ENCODE measurements at places on chromosomes 1 and 21.

- peak; percentile 58 for DNase-seq
Measured at GRCh38 chr1:173420330-173420806, 56.8 kb upstream of the PRDX6 start.

- no peak for DNase-seq
Measured at GRCh38 chr1:54335755-54336108, 70.5 kb downstream of the SSBP3 start.

GRCh38 chr1:88060112-88060673 lies 623.9 kb upstream of the PKN2 start:
- no peak for DNase-seq

DNA sequence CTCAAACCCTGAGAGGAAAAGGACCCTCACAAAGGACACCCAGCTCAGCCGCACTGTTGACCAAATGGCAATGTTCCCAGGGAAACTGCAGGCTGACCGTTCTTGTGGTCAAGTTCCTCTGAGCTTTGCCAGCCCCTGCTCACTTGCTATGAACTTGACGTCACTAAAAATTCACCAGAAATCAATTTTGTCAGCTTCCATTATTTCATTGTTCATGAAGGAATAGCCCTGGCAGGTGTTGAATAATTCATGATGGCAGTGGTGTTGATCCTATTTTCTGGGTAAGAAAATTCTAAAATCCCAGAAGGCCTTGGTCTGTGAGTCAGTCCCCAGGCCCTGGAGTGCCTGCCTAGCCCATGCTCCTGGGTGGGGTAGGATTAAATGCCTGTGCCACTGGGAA lies 318.9 kb downstream of the ZNF326 start:
- DNase-seq: peak; percentile 22

DNA sequence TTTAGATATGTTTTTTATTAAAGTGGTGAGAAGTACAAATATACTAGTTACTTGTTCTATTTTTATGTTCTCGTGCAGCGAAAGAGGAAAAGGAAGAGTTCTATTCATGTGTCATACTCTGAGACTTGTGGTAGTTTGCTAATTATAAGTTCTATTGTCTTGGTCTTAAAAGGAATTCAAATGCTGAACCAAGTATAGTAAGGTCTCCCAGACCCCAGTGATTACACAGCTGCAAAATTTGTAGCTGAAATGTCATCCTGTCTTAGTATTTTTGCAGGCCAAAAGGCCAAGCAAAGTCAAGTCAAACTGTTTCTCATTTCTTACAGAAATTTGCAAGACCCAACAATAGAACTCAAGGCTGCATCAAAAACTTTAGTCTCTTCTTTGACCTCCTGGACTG lies 268.7 kb downstream of the CHRM3 start:
- no peak for DNase-seq

- no peak for DNase-seq
Measured at GRCh38 chr1:186188736-186189135, 186.3 kb downstream of the TPR start.

DNA sequence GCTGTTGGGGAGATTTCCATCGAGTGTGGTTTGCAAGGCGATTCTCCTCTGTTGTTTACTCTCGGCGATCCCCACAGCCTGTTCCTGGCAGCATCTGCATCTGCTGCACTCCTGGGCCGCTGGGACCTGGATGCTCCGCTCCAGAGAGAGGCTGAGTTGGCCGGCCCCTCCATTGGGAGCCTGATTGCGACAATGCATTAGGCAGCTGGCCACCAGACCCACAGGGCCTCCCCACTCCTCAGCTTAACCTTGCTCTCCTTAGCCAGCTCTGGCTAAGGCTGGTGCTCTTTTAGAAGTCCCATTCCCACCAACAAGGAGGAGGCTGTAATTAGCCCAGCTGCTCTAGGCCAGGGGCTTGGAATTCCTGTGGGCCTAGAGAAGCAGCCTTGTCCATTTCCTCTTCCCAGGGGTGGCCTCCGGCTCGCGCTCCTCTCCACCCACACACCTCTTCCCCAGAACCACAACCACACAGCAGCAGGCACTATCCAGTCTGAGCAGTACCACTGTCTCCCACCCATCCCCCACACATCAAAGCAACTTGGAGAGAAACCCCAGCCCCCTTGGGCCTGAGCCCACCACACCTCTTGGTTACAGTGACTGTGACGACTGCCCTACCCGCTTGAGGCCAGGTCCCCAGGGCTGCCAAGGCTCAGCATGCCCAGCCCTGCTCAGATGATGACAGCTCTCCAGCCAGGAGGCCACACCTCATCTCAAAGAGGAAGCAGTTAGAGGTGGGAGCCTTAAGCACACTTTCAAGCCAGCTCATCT lies 193.8 kb upstream of the EDN2 start:
- DNase-seq: peak; percentile 90

GRCh38 chr21:38478782-38479181 lies 19.5 kb downstream of the ERG start:
- DNase-seq: no peak

- DNase-seq: no peak
Measured at GRCh38 chr21:42975886-42976608, 1.7 kb downstream of the PKNOX1 start.

DNA sequence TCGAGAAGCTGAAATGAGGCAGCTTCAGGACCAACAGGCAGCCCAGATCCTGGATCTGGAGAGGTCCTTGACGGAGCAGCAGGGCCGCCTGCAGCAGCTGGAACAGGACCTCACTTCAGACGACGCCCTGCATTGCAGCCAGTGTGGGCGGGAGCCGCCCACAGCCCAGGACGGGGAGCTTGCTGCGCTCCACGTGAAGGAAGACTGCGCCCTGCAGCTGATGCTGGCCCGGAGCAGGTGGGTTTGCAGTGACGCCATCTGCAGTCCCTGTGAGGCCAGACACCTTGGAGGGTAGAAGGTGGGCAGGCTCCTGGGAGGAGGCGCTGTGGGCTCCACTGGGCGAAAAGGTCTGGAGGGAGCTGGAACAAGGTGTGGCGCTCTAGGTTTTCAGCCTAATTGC lies 39.7 kb downstream of the PCNT start:
- DNase-seq: no peak

DNA sequence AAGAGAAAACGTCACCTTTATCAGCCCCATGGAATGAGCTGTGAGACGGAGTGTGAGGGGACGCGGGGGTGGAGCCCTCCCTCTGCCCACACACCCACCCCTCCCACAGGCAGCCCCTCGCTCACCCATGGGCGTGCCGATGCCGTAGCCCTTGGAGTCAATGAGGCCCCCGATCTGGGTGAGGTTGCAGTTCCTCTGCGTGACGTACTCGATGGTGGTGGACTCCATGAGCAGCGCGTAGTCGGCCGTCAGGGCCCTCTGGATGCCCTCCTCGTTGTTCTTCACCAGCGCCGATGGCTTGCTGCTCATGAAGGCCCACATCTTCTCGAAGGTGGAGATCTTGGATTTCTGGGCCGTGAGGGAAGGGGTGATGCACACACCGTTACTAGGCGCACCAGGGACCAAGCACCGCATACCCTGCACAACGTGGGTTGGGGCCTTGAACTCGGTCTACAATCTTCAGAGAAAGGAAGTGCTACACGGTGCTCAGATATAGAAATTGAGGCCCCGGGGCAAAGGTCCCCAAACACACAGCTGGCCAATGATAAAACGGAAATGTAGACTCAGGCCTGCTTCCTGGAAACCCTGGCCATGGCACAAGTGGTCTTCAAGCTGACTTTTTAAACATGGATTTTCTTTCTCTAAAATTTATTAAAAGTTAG lies 228.2 kb downstream of the GRIK3 start:
- no peak for DNase-seq

DNA sequence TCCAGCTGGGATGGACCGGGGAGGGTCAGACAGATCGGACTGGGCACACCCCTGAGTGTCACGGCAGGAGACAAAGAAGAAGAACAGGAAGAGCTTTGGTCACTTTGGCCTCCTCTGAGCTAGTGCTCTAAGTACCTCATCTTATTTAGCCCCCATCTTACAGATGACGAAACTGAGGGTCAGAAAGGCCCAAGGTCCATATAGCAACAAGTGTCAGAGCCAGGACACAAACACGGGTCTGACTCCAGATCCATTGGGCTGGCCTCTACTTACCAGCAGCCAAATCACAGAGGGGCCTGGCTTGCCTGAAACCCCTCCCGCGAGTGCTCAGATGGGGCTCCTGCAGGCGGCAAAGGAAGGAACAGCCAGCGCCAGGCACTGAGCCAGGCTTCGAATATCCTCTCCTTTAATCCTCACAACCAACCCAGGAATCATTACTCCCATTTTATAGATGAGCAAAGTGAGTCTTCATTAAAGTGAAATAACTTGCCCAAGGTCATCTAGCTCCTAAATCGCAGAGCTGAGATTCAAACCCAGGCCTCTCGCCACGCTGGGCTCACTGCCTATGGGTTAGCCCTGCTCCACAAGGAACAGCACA lies 25.7 kb upstream of the SELENON start:
- DNase-seq: no peak

GRCh38 chr1:66000033-66000637 lies 207.4 kb downstream of the PDE4B start:
- no peak for DNase-seq

GRCh38 chr1:207832796-207833195 lies 78.1 kb downstream of the CD34 start:
- DNase-seq: no peak

GRCh38 chr1:227451954-227452353 lies 111.4 kb upstream of the ZNF678 start:
- no peak for DNase-seq

- no peak for DNase-seq
Measured at GRCh38 chr1:119565131-119565772, 58.2 kb downstream of the HSD3B1 start.

GRCh38 chr1:181655756-181656155 lies 172.4 kb downstream of the CACNA1E start:
- DNase-seq: no peak

- DNase-seq: no peak
Measured at GRCh38 chr1:208004851-208005250, 93.9 kb upstream of the CD34 start.

GRCh38 chr1:56780128-56780750 lies 39.0 kb downstream of the FYB2 start:
- no peak for DNase-seq

DNA sequence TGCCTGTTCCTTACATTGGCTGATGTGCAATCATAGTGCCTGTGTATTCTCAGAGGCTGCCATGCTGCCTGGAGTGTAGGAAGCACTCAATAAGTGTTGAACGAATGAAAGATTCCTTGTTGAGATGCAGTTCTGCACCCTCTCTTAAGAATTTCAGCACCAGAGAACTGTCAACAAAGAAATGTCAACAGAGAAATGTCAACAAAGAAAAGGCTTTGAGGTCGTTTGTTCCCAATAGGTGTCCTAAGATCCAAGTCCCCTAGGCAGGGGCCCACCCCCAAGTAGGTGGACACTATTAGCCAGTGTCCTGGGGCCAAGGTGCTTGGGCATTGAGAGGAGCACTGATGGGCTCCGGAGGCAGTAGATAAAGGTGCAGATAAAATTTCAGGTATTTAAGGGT lies 12.6 kb downstream of the KCND3 start:
- no peak for DNase-seq

- peak; percentile 46 for DNase-seq
Measured at GRCh38 chr1:229406798-229407197, 27.1 kb downstream of the ACTA1 start.

GRCh38 chr1:179677882-179678281 lies 65.2 kb upstream of the FAM163A start:
- DNase-seq: no peak

- DNase-seq: no peak
Measured at GRCh38 chr1:147647796-147648633, 22.3 kb downstream of the ACP6 start.

DNA sequence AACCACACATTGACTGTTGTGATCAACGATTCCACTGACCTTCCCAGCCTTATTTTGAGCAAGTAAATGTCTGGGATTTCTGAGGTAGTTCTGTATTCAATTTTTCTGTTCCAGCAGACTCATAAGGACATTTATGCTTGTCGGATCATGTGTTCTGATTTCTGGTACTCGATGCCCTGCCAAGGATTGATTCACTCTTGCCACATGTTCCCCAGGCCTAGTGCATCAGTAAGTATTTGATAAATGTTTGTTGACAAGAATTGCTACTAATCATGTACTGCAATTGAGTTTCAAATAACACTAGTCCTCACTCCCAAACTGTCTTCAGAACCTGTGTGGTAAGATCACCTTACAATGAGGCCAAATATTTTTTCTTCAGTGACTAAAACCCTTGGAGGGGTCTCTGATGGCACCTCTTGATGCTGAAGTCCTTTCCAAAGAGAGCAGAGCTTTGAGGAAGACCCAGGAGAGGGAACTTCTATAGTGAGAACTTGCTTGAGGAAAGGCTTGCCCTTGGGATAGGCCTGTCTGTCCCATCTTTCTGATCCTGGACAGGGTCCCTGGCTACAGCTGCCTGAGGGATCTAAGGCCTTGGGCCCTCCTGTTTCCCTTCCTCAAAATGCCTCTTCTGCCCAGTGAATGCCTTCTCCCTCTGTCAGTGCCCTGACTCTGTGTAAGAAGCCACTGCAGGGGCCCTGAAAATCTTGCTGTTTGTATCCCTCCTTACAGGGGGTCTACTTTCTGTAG lies 115.8 kb upstream of the FAM78B start:
- DNase-seq: no peak

GRCh38 chr1:20280341-20280740 lies 10.3 kb upstream of the VWA5B1 start:
- DNase-seq: no peak

GRCh38 chr1:35345439-35345981 lies 77.0 kb downstream of the ZMYM4 start:
- DNase-seq: no peak

DNA sequence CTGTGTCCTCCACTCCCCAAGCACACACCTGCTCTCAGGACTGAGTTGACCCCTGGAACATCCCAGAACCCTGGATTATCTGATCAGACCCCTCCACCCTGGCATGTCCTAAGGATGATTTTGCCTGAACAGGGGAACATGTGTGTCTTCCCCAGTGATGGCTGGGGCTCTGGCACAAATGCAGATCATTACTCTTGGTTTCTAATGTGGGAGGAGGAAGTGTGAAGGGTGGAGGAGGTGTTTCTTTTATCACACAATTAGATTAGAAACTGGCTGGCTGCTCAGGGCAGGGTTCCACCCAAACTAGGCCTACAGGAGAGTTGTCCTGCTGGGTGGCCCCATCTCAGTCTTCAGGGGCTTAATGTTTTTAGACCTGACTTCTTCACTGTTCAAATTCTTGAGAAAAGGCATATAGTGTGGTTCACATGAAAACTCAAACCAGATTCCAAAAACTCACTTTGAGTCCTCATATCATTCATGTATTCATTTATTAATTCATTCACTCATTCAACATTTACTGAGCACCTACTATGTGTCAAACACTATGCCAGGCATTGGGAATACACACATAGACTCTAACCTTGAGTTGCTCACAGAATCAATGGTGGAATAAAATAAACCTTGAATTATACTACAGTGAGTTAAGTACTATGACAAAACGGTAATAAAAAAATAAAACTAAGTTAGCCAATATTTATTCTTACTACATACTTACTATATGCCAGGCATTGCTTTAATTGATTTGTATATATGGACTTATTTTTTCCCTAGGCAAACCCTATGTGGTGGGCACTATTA lies 221.8 kb upstream of the JUN start:
- no peak for DNase-seq
